NCI-H524 treated with DMSO at 0.1 percent for 48 hours (cell line): ENCODE measurements at places on chromosomes 6 and 20.

DNA sequence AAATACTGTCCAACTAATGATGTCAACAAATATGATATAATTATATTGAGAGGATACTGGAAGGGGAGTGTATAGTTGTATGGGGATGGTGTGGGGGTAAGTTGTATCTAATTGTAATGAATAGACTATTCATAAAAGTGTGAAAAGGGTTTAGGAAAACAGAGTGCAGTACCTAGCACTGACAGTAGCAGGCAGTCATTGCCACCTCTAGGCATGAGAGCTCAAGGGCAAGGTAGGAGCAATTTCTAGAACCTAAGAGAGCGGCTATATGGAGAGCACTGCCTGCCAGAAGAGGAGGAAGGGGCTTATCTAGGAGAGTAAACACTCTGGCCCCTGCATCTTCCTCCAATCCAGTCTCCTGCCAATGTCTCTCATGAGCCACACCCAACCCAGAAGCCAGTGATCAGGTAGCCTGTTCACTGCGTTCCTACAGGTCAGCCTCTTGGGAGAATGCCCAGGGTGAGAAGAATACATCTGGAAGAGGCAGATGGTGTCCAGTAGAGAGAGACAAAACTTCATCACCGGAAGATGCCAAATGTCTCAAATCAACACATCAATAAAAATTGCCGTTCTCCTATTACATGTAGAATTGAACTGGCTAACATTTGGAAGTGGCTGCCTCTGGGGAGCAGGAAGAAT is 200.0 kb downstream of the LY86 start:
- peak; percentile 41 for DNase-seq

- no peak for DNase-seq
Observed at GRCh38 chr6:5275497-5275896, 14.2 kb downstream of the FARS2 start.

DNA sequence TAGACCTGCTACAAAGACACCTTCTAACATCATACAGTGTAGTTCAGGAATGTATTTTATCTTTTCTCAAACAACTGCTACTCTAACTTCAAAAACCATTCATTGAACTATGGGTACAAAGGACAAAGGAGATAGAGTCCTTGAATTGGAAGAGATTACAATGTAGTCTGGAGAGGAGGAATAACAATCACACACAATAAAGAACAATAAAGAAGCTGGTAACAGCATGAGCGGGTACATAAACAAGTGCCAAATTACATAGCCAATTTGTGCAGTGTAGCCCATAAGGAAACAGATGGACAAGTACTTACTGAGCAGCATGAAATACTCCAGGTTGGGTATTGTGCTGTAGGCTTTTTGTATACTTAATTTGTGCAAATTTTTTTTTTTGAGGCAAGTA is 44.3 kb downstream of the OSTM1 start:
- peak; percentile 44 for DNase-seq

- DNase-seq, result no peak
Observed at GRCh38 chr20:48002517-48002970, 217.3 kb upstream of the SULF2 start.

GRCh38 chr6:155213611-155214372 is 50.0 kb upstream of the CLDN20 start:
- peak; percentile 30 for DNase-seq

- DNase-seq, result no peak
Observed at GRCh38 chr6:33428966-33429749, 9.3 kb downstream of the SYNGAP1 start.

DNA sequence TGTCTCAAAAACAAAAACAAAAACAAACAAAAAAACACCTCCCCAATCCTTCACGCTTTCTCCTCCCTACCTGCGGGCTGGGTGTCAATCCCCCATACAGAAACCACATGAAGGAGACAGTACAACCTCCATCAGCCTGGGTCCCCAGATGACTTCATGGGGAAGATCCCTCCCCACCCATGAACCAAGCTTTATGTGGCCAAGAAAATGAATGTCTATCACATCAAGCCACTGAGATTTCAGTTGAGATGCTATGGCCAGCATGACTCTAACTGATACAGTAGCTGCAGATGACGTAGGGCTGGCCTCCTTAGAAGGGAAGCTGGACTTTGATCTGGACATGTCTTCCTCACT is 21.2 kb upstream of the BNIP5 start:
- DNase-seq, result no peak

DNA sequence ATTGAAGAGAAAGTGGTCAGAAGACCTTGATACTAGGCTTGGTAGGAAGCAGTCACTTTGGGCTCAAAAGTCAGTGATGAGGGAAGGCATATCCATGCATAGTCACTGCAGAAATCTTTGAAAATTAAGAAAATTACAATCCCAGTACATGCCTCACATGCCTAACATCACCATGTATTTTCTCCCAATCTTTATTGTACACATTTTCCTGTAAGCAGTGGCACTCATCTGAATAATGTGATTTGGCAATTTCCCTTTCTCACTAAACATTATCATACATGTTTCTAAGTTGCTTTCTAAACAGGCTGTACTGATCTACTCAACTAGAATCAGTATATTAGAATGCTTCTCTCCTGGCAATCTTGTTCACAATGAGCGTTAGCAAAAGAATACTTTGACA is 280.7 kb upstream of the SUPT3H start:
- no peak for DNase-seq

- DNase-seq, result no peak
Observed at GRCh38 chr20:63778857-63779256, 39.3 kb downstream of the SLC2A4RG start.

GRCh38 chr20:6036213-6036612 is 17.6 kb downstream of the LRRN4 start:
- DNase-seq, result no peak

DNA sequence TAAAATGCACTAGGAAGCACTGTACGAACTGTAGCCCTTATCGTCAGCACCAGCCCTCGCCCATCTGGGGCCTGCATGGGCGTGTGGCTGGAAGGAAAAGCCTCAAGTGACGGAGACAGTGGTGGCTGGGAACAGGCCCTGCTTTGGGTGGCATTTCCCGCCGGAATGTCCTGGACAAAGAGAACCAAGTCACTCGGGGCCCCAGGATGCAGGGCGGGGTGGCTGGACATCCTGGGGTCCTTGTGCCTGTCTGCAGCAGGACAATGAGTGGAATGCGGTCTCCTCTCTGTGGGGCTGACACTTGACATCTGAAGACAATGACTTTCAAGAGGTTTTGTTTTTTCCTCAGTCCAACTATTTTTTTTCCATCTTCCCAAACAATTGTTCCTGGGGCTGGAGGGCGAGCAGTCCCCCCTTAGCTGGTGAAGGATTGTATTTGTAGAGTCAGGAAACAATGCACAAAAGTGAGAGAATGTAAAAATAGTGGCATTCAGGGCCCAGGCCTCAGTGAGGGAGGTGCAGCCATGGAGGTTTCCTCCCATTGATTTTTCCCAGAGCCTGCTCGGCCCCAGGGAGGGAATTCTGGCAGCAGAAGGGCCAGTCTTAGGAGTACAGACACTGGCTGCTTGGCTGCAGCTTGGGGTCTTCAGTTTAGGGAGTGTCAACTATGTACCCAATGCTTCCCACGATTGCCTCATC is 64.4 kb downstream of the PREX1 start:
- no peak for DNase-seq

- DNase-seq, result no peak
Observed at GRCh38 chr20:17666481-17666880, 15.6 kb downstream of the RRBP1 start.

DNA sequence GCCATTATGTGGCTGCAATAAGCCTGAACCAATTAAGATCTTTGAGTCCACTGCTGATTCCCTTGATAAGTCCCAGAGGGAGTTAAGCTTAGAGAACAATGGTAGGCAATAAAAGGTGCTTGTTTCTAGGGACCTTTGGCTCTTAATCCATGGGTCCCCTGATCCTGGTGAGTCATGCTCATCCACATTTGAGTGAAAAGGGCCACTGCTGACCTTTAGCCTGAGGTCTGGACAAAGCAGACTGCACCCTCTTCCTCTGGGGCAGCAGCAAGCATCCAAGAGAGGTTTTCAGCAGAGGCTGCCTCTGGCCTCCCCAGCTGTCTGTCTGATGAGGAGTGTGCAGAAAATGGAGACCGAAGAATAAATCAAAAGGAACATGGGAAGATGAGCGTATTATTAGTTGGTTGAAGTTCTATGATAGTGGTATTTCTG is 16.1 kb upstream of the SCGN start:
- no peak for DNase-seq

- DNase-seq, result peak; percentile 36
Observed at GRCh38 chr6:17086469-17086868, 15.4 kb upstream of the STMND1 start.

GRCh38 chr20:60400567-60400966 is 442.3 kb downstream of the CDH26 start:
- no peak for DNase-seq

- DNase-seq, result no peak
Observed at GRCh38 chr20:53332022-53332837, 261.4 kb downstream of the ZNF217 start.

- DNase-seq, result no peak
Observed at GRCh38 chr6:9225441-9225871, 790.1 kb upstream of the SLC35B3 start.

- no peak for DNase-seq
Observed at GRCh38 chr20:31476643-31477215, 1.6 kb downstream of the REM1 start.

GRCh38 chr6:3489961-3490624 is 33.2 kb upstream of the SLC22A23 start:
- DNase-seq, result no peak

- DNase-seq, result no peak
Observed at GRCh38 chr6:125469915-125470314, 168.1 kb upstream of the HDDC2 start.

DNA sequence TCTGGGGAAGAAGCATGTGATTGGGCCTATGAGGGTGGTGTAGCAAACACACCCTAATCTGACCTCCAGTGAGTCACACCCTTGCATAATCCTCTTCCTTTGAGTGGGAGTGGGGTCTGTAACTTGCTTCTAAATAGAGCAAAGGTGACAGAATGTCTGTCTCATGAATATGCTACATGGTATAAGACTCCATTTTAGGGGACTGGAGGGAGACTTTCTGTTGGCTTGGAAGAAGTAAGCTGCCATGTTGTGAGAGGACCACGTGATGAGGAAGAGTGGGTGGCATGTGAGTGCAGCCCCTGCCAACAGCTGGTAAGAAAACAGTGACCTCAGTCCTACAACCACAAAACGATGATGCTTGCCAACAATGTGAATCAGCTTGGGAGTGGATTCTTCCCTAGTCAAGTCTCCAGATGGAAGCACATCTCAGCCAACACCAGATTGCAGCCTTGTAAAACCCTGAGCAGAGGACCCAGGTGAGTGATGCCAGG is 3.7 kb downstream of the AK9 start:
- no peak for DNase-seq

GRCh38 chr20:33983371-33983770 is 10.3 kb upstream of the RALY start:
- DNase-seq, result no peak

GRCh38 chr6:26597821-26598220 is 1.1 kb downstream of the ABT1 start:
- no peak for DNase-seq

DNA sequence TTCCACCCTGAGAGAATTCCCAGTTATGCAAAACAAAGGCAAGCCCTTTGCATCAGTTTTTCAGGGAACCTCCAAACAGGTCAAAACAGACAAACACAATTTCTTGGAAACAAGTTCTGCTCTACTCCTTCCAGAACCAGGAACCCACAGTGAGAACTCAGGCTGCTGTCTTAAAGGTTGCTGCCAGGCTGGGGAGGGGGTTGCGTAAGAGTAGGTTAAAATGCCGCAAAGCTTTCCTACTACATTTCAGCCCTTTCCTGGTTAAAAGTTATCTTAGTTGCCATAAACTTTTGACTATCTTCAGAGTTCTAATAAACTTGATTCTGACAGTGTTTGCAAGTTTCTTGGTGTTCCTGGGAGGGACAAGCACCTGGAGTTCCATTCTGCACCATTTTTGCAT is 33.8 kb downstream of the KPNA5 start:
- no peak for DNase-seq

- DNase-seq, result no peak
Observed at GRCh38 chr20:8557711-8558110, 425.6 kb downstream of the PLCB1 start.

DNA sequence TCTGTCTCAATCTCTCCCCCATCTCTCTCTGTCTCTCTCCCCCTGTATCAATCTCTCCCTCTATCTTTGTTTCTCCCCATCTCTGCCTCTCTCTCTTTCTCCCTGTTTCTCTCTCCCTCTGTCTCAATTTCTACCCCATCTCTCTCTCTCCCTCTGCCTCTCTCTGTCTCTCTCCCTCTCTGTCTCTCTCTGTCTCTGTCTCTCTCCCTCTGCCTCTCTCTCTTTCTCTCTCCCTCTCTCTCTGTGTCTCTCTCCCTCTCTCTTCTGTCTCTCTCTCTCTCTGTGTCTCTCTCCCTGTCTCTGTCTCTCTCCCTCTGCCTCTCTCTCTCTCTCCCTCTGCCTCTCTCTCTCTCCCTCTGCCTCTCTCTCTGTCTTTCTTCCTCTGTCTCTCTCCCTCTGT is 62.6 kb downstream of the DACT2 start:
- DNase-seq, result no peak

DNA sequence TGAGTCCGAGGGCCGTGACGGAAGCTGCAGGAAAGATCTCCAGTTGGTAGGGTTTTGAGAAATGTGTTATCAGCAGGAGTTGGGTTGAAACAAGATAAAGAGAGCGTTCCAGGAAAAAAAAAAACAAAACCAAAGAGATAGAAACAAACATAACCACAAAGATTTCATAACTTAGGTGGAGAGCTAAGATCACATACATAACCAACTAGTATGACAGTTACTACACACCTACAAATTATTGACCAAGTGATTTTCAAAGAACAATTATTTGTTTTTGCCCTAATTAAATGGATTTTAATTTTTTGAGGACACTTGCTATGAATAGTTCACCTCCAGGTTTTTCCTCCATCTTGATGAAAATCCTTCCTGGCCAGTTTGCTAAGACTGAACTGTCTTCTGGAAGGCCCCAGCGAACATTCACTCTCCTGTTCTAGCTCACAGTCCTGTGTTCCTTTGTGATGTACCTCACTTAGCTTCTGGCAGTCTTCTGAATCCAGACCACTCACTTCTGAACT is 69.4 kb downstream of the SNX9 start:
- DNase-seq, result no peak

DNA sequence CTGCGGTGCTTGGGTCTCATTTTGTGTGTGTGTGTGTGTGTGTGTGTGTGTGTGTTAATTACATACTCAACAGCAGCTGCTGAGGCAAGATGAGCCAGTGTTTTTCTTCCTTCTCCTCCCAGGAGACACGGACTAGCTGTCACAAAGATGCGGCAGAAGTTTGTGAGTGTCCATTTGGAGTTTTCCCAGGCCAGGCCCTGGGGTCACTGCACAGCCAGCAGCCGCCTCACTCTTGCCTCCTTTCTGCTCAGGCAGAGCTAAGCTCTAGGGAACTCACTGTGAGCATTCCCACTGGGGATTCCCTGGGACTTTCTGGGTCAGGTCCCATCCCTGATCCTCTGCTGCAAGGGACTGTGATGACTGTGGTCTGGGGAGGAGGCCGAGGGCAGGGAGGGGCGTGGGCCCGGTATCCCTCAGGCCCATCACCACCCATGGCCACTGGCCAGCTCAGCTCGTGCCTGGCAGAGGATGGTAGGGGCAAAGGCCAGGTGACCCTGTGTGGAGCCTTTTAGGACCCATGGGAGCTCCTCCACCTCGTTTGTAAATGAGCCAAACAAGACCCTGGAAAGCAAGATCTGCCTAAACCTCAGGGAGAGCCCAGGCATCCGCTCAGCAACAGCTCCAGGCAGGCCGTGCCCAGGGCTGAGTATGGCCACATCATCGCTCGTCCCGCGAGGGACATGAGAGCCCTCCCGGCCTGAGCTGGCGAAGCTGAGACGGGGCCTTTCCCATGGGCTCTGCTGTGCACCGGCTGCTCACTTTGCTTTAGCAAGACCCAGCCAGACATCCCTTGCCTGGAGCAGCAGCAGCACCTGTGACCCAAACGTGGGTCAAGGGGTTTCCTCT is 102.0 kb downstream of the PSMB1 start:
- no peak for DNase-seq
